NCI-H1417 (cell line): ENCODE measurements at places on chromosomes 5 and 9.

- DNase-seq: no peak
Observed at GRCh38 chr5:172798422-172799215, 27.6 kb upstream of the DUSP1 start.

DNA sequence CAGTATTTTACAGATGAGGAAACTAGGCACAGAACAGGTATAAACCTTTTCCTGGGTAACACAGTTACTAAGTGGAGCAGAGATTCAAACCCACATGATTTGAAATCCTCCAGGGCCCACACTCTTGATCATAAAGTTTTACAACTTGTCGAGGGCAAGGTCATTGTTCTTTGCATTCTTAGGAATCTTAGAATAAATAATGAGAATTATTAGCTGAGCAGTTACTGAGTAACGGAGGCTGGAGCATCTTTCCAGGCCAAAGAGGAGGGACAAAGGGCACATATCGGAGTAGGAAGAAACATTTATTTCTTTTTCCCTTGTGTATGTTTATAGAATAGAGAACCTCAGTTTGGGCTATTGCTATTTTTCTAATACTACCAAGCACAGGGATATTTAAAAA is 27.1 kb upstream of the F2R start:
- DNase-seq: no peak

DNA sequence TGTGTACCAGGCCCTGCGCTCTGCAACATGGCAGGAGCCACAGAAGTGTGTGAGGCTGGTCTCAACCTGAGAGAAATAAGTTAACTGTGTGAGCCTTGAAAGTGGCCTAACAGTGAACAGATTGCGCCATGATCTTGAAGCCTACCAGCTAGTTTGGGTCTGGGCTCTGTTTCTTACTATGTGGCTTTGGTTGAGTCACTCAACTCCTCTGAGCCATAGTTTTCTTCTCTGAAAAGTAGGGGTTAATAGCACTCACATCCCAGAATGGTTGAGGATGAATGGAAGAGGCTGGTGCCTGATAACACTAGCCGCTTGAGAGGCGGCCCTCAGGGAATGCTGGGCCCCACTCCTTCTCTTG is 121.5 kb downstream of the RGS3 start:
- DNase-seq: no peak

DNA sequence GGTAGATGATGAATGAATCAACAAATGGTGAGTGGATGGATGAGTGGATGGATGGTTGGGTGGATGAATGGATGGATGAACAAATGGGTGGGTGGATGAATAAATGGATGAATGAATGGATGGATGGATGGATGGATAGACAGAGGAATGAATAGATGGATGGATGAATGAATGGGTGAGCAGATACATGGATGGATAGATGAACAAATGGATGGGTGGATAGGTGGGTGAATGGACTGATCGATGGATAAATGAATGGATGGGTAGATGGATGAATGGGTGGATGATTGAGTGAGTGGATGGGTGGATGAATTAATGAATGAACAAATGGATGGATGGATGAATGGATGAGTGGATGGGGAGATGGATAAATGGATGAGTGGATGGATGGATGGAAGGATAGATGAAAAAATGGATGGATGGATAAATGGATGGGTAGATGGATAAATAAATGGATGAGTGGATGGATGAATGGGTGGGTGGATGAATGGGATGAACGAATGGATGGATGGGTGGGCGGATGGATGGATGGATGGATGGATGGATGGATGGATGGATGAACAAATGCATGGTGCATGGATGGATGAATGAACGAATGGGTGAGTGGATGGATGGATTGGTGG is 85.7 kb downstream of the PHF2 start:
- no peak for DNase-seq

- no peak for DNase-seq
Observed at GRCh38 chr9:24721621-24722020, 175.9 kb upstream of the IZUMO3 start.

DNA sequence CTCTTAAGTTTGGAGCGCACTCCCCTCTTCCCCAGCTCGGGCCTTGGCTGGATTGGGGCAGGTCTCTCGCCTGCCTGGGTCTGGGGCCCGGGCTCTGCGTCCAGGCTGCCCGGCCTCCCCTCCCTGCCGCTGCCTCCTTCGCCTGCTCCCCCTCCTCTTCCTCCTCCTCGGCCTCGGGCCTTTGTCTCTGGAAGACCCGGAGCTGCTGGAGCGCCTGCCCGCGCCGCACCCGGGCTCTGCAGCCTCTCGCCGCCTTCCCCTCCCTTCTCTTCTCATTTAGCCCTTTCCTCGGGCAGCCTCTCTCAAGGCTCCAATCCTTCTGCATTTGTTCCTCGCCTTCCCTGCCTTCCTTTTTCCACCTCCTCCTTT is 218.5 kb downstream of the C9orf50 start:
- no peak for DNase-seq

DNA sequence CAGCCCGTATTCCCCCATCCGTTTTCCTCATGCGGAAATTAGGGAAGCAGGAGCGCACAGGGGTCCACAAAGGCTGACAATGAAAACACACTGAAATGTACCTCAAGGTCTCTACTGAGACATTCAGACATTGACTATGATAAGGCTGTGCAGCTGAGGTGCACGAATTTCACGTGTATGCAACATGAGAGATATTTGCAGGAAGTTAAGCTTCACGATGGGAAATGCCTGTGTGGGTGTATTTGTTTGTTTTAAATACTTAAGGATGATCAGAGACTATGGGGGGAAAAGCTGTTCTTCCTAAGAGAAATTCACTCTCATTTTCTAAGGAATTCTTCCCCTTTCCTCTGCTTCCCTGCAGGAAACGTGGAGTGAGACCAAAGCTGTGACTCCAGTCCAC is 2.6 kb upstream of the SPATA31E1 start:
- DNase-seq: no peak

- peak; percentile 28 for DNase-seq
Observed at GRCh38 chr5:1118231-1118698, 6.4 kb upstream of the SLC12A7 start.

GRCh38 chr9:115340314-115340713 is 222.4 kb upstream of the TNC start:
- no peak for DNase-seq
